LHCN-M2 (cell line): ENCODE measurements at places on chromosomes 1 and 21.

- DNase-seq, result no peak
Observed at GRCh38 chr1:75861831-75862230, 65.1 kb downstream of the MSH4 start.

DNA sequence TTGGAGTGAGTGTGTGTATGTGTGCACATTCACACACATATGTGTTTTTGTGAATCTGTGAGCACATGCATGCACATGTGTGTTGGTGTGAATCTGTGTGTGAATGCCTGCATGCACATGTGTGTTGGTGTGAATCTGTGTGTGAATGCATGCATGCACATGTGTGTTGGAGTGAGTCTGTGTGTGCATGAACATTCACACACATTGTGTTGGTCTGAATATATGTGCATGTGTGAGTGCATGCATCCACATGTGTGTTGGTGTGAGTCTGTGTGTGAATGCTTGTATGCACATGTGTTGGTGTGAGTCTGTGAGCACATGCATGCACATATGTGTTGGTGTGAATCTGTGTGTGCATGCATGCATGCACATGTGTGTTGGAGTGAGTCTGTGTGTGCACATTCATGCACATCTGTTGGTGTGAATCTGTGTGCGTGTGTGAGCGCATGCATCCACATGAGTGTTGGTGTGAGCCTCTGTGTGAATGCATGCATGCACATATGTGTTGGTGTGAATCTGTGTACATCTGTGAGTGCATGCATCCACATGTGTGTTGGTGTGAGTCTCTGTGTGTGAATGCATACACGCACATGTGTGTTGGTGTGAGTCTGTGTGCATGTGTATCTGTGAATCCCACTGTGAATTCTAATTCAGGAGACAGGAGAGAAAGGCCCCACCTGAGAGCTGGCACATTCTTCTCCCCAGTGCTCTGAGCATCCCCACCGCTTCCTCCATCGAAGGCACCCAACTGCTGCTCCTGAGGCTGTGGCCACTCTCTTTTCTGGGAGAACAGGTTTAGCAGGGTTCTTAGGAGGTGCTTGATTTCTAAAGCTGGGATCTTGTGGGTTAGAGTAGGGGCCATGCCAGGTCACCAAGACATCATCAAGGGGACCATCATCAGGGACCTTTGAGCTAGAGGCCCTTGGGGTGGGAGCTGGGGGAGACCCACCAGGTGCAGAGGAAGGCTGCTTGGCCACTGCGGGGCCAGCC, 117.5 kb upstream of the ARHGEF16 start:
- no peak for DNase-seq

DNA sequence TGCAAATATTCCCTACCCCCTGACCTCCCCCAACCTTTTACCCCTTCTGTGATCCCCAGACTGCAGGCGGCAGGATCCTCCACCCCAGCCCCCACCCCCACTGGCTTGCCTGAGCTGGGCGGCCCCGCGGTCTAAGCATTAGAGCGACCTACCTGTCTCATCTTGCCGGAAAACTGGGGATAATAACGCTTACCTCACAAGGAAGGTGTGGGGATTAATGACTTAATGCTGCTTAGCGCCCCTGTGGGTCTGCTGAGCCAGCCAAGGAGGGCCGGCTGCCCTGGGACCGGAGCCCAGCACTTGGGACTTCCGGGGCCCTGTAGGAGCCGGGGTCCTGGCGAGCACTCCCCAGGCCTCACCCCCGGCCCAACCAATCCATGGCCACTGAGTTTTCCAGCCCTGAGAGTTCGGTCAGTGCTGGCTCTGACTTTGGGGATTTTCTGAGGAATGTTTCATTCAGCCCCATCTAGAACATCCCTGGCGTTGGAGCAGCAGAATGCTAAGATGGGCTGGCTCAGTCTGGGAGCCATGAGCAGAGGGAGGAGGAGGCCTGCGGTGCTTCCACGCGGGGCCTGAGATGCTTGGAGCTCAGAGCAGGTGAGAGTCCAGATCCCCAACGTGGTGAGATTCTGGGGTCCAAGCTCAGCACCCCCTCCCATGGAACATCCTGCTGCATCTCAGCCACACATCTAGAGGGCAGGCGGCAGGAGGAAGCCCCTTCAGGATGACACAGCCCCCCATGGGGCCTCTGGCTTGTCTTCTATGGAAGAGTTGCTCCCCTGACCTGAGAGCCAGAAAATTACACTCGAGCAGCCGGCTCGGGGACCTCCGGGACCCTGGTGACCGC, 97.9 kb downstream of the RIPK4 start:
- no peak for DNase-seq

- DNase-seq, result peak; percentile 68
Observed at GRCh38 chr1:19676438-19676922, 11.8 kb downstream of the HTR6 start.

DNA sequence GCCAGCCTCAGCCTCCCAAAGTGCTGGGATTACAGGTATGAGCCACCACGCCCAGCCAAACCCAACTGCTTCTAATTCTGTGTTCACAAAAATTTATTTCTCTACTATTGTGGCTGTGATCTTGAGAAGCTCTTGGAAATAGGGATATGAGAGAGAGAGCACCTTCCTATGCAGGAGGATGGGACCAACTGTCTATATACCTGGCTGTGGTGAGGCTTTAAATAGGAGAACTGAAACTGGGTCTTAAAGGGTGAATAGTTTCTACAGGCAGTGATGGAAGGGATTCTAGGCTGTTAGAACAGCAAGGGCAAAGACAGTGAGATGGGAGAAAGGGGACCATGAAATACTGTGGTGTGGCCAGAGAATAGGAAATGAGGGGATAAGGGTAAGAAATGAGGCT, 8.3 kb upstream of the PTCH2 start:
- DNase-seq, result no peak

- peak; percentile 99 for DNase-seq
Observed at GRCh38 chr1:63731117-63732043, 42.4 kb upstream of the ROR1 start.

GRCh38 chr1:169712309-169712631, 850 bp upstream of the SELL start:
- DNase-seq, result no peak

- peak; percentile 20 for DNase-seq
Observed at GRCh38 chr1:183761871-183762270, 43.0 kb upstream of the RGL1 start.

- DNase-seq, result no peak
Observed at GRCh38 chr1:212438831-212439237, 6.1 kb downstream of the NENF start.

- DNase-seq, result peak; percentile 38
Observed at GRCh38 chr1:9573723-9574122, 15.0 kb upstream of the TMEM201 start.

DNA sequence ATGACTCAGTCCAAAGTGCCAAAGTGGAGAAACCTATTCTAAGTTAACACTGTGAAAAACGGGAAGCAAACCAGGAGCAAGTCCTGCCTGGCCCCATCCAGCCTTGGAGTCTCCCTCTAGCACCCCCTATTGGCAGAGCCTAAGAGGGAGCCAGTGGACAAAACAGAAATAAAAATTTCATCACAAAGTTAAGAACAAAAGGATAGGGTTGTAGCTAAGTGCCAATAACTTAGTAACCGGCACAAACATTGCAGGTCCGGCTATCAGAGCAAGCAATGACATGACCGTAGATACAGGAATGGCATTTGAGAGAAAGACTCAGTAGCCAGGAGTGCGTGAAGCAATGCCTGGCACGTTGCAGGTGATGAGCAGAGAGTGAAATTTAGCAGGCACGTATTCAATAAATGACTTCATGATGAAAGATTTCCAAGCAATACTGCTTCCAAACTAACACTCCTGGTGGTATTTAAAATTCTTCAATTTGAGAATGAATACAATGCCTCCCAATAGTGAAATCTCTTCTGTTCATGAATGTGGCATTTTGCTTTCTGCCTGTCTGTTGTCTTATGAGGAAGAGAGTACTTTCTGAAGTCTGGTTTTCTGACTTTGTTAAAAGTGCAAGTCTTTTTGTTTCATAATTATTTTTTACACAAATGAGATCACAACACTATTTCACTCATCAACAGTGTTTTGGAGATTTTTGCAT, 391.0 kb downstream of the OMA1 start:
- DNase-seq, result no peak

GRCh38 chr1:157098519-157098918, 1.1 kb downstream of the ETV3L start:
- no peak for DNase-seq

DNA sequence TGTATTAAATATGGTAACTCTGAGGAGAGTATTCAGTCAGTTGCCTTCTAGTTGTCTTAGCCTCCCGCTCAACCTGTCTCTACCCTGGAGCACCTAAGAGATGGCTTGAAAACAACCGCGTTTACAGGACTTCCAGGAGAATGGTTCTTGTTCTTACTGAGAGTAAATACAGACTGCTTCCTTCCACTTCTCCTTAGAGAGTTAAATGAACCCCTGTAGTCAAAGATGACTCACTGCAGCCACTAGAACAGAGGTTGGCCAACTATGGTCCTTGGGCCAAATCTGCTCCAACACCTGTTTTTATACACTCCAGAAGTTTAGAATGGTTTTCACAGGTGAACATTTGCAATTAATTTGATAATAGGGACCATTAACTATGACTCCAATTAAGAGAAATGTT, 60.1 kb upstream of the ASB17 start:
- no peak for DNase-seq

DNA sequence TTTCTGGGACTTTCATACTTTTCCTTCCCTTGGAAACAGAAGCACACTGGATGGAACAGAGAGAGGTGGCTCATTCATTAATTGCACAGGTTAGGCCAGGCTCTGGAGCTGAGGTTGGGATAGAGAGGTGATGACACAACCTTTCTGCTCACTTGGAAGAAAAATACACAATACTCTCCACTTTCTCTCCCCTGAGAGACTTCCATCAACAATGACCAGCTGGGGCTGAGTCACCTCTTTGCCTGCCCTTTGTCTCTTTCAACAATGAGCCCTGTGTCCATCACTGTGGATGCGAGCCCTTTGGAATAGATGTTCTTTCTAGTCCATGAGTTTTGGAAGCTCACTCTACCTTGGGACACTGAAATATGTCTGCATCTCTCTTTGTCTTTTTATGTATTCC, 43.1 kb downstream of the ATP2B4 start:
- DNase-seq, result peak; percentile 92

DNA sequence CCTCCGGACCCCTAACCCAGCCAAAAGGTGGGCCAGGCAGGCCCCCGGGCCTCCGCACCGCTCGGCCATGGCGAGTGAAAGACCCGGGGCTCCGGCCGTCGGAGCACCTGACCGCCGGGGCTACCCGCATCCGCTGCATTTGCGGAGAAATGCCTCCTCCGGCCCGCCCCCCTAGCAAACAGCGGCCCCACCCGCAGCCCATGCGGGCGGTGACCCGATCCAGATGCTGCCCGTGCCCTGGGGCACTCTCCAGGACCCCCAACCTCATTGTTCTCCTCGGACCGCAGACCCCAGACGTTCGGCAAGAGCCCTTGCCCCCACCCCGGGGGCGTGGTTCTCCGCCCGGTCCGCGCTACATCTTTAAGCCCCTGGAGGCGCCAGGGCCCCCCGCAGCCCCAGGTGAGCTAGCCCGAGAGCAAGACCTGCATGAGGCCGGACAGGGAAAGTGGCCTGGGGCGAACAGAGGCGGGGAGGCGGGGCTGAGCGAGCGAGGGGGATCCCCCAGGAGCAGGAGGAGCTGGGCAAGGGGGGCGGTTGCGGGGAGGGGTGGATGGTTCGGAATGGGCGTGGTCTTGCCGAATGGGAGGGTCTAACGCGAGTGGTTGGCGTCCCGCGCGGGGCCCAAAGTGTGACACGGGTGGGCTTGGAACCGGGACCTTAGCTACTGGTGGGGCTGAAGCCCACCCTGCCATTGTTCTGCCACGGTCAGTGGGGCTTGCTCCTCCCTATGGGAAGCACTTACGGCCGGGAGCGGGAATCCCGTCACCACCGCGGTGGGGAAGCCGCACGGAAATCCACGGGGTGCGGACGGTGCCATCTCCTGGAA, 6.3 kb upstream of the CRYBG2 start:
- DNase-seq, result no peak

DNA sequence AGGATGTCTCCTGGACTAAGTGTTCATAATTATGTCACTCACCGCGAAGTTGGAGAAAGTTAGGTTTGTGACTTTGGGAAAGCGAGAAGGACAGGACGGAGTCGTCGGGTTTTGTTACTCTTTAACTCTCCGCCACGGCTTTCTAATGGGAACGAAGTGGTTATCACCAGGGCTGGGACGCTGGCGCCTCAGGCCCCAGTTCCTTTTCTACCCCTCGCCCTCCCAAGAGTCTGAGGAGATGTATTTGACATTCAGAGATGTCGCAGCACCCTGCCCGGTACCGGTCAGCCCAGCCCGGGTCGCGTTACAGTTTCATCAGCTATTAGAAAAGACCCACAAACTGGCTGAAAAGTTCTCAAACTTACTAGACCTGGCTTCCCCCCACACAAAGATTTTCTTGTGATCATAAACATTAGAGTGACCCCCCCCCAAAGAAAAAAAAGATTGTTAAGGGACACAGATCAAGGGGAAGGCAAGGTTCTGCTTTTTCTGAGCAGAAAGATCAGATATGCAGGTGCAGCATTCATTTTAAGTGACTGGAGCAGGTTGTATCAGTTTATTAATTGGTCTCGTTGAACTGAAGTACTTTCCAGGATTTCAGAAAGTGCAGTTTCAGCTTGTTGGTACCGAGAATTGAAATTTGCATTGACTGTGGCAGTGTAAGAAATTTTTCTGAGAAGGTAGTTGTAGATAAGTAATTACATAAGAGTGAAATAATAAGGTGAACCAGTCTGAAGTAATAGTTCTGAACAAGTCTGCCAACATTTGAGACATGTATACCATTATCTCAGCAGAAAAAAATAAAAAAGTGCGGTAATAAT, 859 bp upstream of the ZBTB18 start:
- DNase-seq, result no peak

DNA sequence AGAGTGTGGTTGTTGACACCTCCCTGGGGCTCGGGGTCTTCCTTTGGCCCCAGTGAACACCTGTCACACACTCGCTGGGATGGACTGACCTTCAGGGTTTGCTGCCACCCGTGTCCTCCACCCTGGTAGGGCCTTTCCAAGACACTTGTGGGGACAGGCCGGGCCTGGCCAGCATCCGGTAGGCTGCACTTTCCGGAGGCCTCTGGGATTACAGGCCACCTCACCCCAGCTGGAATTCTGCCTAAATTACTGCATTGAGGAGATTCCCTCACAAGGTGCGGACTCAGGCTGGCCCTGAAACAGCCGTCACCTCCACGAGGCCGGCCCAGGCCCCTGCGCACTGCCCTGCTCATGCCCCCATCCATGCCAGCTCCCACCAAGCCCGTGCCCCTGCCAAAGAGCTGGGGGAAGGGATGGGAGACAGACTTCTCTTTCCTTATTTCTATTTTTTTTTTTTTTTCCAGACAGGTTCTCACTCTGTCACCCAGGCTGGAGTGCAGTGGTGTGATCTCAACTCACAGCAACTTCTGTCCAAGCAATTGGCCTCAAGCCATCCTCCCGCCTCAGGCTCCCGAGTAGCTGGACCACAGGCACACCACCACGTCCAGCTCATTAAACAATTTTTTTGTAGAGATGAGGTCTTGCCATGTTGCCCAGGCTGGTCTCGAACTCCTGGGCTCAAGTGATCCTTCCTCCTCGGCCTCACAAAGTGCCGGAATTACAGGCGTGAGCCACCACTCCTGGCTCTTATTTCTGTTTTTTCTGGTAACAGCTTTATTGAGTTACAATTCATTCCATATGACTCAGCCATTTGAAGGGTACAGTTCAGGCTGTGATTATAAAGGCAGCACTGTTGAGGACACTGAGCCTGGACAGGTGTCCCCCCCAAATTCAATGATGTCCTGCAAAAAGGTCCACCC, 11.3 kb downstream of the CSTB start:
- no peak for DNase-seq
